ENCODE measurements at places on chromosomes 7 and 10.

- DNase-seq = no peak
Observed at GRCh38 chr7:17227766-17228490, 70.5 kb upstream of the AHR start.

DNA sequence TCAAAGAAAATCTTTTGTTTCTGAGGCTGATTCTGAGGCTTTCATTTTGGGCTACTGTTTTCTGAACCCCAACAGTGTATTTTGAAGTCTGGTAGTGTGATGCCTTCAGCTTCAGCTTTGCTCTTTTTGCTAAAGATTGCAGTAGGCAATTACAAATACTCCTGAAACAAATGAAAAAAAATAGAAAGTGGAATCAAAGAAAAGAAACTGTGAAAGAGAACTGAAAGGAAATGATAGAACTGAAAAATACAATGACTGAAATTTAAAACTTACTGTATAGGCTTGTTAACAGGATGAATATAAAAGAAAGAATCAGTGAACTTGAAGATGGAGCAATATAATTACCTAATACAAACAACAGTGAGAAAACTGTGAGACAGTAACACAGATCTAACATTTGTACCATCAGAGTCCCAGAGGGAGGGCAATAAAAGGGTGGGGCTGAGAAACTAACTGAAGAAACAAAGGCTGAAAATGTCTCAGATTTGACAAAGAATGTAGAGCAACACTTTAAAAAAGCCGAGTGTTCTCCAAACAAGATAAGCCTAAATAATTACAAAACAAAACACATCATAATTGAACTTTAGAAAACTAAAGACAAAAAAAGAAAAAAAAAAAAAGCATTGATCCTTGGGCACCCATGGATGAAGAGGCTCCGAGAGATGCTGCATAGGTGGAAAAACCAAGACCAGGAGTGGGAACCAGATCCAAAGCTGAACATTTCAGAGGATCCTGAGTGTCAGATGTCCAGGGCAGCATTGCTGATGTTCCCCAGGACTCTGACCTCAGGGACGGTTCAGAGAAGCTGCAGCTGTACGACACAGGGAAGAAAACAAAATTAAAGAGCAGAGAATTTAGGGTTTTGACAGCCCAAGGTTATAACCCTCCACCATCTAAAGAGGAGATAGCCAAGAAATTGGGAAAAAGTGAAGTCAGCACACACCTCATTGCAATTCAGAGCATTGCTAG is 223.2 kb upstream of the IGFBP3 start:
- no peak for DNase-seq

- no peak for DNase-seq
Observed at GRCh38 chr10:87844837-87845623, 18.3 kb downstream of the KLLN start.

- no peak for DNase-seq
Observed at GRCh38 chr7:82360591-82361368, 82.8 kb downstream of the CACNA2D1 start.

DNA sequence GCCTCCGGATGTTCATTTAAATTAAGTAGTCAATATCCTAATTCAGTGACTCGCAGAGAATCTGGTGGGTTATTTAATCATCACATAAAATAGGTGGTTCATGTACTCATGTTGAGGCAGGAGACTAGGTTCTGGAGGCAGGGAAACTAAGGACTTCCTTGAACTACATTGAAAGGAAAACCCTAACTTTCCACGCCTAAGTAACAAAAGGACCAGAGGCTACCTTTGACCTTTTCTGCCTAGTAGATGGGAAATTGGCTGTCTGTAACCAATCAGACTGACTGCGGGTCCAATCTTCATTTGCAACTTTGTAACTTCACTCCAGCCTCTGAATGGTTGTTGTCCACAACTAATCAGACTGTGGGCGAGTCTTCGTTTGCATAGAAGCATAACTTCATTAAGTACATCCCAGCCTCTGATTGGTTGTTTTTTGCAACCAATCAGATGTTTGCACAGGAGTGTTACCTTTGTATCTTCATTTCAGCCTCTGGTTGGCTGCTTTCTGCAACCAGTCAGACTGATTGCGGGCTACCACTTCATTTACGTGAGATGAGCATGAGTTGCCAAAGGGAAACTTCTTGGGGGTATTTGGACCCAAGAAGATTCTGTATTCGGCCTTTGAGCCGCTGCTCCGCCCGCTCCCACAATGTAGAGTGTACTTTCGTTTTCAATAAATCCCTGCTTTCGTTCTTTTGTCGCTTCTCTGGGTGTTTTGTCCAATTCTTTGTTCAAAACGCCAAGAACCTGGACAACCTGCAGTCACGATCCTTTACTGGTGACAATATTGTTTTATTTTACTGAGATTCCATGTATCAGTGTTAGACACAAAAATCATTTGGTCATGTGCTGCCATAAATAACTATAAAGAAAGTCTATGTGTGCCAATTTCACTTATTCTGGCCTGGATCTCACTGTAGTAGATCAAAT is 1.7 kb upstream of the ST7 start:
- no peak for DNase-seq

GRCh38 chr7:143256325-143256724 is 6.9 kb upstream of the GSTK1 start:
- no peak for DNase-seq

- DNase-seq = no peak
Observed at GRCh38 chr7:109176661-109177060, 607.0 kb downstream of the DNAJB9 start.

- no peak for DNase-seq
Observed at GRCh38 chr10:78082636-78083035, 49.0 kb downstream of the RPS24 start.

DNA sequence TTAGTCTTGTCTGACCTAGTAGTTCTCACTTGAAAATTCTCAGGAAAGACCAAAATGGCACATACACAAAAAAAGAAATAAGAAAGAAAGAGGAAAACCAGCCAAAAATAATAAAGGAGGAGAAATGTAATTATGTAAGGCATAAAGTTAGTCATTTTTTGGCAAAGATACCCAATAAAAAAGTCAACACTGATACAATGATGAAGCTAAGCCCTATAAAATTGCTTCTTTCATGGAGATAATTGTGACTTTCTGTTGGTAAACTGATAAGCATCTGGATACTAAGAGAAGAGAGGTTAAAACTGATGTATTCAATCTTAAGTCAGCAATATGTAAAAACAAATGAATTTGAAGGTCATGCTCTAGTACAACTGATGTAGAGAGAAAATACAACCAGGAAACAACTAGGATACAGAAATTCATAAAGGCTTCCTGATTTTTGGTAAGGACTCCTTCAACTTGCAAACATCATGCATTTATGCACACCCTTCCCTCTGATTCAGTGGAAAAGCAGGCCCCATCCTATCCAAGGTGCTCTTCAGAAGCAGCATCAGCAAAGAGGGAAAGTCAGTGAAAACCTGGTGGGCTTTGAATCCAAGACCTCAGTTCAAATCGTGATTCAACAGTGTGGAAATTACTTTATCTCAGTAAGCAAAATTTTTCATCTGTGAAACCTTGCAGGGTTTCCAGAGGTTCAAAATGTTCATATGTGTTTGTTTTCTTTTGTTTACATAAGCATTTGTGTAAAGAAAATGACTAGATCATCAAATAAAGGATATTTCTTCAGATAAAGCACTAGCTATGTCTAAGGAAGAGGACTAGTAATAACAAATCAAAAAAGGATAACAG is 32.6 kb downstream of the IMMP2L start:
- DNase-seq = no peak

GRCh38 chr10:15990535-15991129 is 130.3 kb upstream of the MINDY3 start:
- DNase-seq = no peak

DNA sequence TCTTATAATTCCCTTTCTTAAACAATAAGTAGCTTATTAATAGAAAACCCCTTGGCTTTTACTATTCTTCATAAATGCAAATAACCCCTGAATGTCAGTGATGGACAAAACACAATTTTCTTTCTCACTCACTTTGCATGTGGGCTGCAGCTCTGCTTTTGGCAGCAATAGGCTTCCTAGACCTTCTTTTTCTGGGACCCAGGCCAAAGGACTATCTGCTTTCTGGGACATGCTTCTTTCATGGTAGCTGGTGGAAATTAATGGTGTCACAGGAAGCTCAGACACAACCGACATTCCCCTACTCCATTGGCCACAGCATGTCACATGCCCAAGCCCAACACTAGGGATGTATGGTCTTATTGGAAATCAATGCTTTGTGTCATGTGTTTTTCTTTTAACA is 134.3 kb upstream of the MDFIC start:
- DNase-seq = no peak

- no peak for DNase-seq
Observed at GRCh38 chr10:45265996-45266395, 49.4 kb downstream of the OR13A1 start.

- DNase-seq = no peak
Observed at GRCh38 chr7:770336-770735, 43.3 kb upstream of the PRKAR1B start.

DNA sequence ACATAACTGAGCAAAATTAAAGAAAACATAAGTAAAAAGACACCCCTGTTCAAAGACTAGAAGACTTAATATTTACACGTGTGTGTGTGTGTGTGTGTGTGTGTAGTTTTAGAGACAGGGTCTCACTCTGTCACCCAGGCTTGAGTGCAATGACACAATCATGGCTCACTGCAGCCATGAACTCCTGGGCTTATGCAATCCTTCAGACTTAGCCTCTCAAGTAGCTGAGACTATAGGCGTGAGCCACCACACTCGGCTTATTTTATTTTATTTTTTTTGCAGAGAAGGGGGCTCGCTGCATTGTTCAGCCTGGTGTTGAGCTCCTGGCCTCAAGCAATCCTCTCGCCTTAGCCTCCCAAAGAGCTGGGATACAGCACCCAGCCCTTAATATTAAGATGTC is 90.3 kb downstream of the JMJD1C start:
- no peak for DNase-seq

- peak; percentile 81 for DNase-seq
Observed at GRCh38 chr10:3783316-3783681, 1.7 kb downstream of the KLF6 start.

- no peak for DNase-seq
Observed at GRCh38 chr7:115409682-115410433, 488.0 kb downstream of the MDFIC start.

GRCh38 chr10:69375307-69376151 is 41.2 kb downstream of the TACR2 start:
- DNase-seq = peak; percentile 91

GRCh38 chr10:95663496-95663895 is 7.0 kb upstream of the ALDH18A1 start:
- no peak for DNase-seq

DNA sequence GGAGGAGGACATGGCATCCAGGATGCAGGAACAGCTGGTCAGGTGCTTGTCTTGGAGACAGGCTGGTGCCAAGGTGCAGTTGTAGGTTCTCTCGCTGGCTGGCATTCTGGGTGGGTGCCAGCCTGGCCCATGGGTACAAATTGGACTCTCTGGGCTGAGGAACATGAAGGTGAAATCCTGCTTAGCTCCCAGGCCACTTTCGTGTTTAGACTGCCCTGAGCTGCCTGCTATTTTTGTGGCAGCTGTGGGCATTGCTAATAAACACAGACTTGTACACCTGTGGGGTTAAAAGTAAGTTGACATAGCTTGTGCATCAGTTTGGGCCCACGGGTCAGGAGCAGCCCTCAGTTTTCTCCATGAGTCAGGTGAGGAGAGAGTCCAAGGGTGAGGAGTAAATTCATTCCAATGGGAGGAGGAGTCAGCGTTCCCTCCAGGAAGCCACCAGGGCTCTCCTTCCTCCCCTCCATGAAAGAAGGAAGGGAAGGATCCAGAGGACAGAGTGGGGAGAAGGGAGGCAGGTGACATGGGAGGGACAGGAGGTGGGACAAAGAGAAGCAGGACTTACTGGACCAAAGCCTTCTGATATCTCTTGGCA is 380.0 kb downstream of the GLRX3 start:
- no peak for DNase-seq

DNA sequence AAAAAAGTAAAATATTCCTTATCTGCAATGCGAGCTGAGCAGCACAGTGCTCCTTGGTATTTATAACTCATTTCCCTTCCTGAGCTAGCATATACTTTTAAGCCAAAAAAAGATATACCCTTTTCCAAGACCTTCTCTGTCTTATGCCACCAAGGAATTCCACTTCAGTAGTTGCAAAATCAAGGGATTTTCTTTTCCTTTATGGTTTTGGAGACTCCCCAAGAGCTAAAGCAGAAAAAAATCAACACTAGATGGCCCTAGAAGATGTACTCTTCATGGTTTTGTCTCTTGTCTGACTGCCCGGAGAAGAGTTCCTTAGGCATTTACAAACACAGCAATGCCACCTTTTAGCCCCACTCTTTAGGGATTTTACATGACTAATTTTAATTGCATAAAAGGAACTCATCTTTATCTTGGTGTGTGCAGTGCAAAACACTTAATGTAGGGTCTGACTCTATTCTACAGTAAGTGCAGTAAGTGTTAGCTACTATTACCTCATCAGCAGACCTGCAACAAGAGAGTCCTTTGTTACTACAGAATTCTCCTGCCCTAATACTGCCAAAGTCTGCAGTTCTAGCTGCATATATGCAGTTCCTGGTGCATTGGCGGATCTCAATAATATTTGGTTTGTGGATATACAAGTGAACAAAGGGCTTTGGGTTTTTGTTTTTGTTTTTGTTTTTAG is 443.3 kb downstream of the GFRA1 start:
- DNase-seq = peak; percentile 39

- DNase-seq = no peak
Observed at GRCh38 chr10:33722067-33722466, 387.6 kb upstream of the NRP1 start.

DNA sequence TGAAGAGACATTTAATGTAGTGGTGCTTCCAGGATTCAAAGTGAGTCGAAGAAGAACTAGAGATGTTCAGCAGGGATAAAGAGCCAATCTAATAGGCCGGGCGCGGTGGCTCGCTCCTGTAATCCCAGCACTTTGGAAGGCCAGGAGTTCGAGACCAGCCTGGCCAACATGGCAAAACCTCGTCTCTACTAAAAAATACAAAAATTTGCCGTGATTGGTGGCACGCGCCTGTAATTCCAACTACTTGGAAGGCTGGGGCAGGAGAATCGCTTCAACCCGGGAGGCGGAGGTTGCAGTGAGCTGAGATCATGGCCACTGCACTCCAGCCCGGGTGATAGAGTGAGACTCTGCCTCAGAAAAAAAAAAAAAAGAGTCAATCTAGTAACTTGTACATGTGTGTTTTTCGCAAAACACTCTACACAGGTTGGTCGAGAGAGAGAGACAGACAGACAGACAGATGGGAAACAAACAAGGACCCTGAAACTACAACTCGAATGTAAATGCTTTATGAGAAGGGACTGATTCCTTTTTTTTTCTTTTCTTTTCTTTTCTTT is 775 bp downstream of the ABCB8 start:
- DNase-seq = no peak

DNA sequence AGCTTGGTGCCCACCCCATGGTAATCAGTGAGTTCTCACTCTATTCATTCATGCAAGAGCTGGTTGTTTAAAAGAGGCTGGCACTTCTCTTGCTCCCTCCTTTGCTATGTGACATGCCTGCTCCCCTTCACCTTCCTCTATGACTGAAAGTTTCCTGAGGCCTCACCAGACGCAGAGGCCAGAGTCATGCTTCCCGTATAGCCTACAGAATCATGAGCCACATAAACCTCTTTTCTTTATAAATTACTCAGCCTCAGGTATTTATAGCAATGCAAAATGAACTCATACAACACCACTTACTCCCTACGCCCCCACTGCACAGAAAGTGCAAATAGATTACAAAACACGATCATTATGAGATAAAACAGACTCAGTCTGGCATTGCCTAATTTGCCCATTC is 39.0 kb downstream of the SEC61G start:
- DNase-seq = no peak

Data from mesendoderm (in vitro differentiated cells).